ENCODE measurements at places on chromosomes 12 and 14.
A peak's percentile ranks its signal among the peaks of the same experiment; 100 is the strongest.

DNA sequence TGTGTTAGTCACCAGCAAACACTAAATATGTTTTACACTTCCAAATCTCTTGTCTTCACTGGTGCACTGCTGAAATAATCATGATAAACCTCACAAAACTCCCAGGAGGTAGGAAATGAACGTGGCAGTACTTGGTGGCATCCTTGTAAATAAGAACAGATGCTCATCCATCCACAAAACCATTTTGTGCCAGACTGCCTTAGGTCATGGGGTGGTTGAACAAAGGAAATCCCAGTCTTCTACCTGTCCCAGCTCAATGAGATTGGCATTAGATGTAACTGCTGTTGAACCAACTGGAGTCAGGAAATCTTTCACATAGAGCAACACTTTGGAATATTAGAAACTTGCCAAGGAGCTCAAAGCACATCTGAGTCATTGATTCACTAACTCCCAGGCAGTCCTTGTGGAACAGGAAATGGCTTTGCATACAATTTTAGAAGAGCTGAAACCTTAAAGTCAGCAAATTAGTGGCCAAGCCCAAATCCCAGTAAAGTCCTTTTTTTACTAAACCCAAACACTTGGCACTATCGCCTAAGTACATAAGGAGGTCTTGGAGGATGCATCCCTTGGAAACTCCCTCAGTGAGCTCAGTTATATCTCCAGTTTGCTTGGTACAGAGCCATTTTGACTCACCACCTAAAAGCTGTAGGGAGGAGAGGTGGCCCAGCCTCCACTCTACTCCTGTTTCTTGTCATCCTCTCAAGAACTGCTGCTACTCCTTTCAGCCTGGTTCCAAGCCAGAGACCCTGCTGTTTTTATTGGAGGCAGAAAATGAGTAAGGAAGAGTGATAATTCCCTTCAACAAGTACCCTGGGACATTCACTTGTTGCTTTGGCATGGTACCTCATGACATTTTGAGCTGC lies 208.0 kb downstream of the NOVA1 start:
- no peak for DNase-seq

- DNase-seq: no peak
Measured at GRCh38 chr12:101768781-101769180, 29.5 kb upstream of the SYCP3 start.

DNA sequence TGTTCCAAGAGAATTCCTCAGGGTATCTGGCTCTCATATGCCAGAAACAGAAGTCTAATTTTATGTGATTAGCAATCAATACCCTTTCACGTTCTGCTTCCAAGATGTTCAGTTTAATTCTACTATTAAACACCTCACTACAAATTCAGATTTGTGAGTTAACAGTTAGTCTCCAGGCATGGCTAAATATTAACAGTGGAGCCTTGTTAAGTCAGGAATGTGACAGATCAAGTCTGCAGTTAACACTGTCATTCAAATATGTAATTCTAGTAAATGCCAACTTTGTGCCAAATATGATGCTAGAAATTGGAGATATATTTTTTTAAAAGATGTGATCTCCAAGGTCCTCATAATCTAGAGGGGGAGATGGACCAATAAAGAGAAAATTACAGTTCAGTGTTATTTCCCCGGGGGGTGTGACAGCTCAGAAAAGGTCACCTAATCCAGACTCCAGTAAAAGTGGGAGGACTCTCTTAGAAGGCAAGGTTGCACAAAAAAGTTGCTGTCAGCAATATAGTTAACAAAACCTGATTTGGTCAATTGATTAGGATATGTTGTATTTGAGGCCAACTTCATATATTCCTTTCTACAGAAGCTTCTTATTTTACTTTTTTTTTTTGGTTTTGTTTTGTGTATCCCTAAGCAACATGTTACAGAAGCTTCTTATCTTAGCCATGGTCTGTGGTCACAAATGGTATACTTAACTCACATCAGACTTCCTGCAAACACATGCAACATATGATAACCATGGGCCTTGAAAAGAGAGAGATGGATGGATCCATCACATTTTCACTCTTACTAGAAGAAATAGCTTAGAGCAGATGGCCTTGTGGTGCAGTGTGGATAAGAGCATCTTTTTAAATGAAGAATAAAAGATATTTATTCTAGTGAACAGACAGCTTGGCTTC lies 18.4 kb upstream of the RNU6-7 start:
- no peak for DNase-seq

DNA sequence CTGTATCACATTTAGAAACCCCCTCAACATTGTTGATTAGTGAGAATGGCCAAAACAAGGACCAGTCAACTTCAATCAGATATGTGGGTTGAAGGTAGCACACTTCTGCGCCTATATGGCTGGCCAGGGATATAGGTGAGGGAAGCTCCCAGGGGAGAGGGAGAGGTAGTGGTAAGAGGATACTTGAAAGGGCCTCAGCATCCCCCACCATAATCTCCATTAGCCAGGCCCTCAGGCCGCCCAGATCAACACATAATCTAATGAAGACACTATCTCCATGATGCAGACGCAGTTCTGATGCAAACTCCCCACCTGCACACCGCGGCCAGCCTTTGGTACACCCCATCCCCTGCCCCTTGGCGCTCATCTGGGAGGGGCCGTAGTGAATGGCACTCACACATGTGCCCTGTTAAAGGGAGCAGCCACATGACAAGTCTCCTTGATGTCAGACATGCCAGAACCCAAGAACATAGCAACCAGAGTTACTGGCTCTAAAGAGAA lies 158.0 kb downstream of the TMEM132C start:
- DNase-seq: no peak

DNA sequence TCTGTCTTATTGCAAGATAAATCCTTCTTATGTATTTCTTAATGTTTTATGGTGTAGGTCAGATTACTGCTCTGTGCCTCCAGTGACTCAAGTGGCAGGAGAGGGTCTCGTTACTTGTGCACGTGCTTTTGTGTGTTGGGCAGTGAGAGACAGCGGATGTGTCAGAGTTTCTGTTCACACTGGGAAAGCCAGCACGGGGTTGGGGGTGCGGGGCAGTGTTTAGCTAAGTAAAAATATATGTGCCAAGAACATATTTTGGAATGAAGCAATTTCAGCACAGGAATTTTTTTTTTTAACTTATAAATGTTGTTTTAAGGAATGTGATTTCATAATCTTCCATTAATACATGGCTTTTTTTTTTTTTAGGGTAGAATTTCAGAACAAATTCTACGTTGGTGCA lies 4.5 kb upstream of the DNAH10 start:
- no peak for DNase-seq

GRCh38 chr12:27970401-27971120 lies 2.0 kb downstream of the PTHLH start:
- DNase-seq: peak; percentile 48

Measured in Right ventricle myocardium superior (tissue), 1 donor.